ENCODE measurements at places on chromosomes 5 and 9.

DNA sequence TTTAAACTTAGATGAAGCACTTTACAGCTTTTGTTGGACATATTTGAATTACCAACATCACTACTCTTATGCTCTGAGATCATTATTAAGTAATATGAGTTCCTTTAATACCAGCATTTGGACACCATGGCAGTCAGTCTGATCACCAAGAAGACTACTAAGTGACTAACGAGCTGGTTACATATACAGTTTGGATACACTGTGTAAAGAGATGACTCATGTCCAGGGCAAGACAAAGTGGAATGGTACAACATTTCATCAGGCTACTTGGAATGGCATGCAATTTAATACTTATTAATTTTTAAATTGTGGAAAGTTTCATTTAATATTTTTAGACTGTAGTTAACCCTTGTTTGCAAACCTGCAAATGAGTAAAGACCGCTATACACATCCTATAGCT lies 237.4 kb upstream of the PRDM9 start:
- no peaks in the 10 kb centered on the region for H3K27me3 ChIP-seq
- H3K36me3 ChIP-seq = no peaks in the 10 kb centered on the region
- DNase-seq = no peak
- no peak overlapping the region for H3K4me3 ChIP-seq

DNA sequence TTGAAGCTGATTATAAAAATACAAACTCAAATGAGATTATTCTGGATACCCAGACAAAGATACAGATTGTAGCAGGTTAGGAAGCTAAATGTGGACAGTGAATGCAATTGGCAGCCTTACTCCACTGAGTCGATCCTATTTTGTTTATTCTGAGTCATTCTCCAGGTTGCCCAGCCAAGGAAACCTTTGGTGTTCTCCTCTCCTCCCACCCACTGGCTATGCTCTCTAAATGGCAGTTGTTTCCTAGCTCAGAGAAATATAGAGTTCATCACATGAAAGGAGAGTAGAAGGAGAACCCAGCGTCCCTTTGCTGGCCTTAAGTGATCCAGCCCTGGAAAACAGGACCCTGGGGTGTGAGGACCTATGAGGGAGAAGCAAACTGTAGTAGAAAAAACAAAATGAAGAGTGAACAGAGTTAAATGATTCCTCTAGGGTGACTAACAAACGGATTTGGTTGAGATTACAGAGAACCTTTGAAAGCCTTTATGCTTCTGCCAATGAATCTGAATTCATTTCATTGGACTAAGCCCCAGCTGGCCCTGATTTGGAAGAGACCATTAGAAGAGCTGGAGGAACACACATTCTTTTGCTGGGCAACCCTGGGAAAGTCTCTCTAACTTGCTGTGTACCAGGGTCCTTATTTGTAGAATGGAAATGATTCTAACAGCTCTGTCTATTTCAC lies 95.1 kb downstream of the BRINP1 start:
- H3K27ac ChIP-seq = no peak overlapping the region
- no peaks in the 10 kb centered on the region for H3K36me3 ChIP-seq
- no peak for DNase-seq
- H3K4me1 ChIP-seq = no peaks in the 10 kb centered on the region

- no peak overlapping the region for H3K4me3 ChIP-seq
- DNase-seq = no peak
- no peaks in the 10 kb centered on the region for H3K36me3 ChIP-seq
- H3K27ac ChIP-seq = no peak overlapping the region
- H3K27me3 ChIP-seq = no peaks in the 10 kb centered on the region
These were observed 56.3 kb upstream of the GDNF start for GRCh38 chr5:37896159-37896558.

DNA sequence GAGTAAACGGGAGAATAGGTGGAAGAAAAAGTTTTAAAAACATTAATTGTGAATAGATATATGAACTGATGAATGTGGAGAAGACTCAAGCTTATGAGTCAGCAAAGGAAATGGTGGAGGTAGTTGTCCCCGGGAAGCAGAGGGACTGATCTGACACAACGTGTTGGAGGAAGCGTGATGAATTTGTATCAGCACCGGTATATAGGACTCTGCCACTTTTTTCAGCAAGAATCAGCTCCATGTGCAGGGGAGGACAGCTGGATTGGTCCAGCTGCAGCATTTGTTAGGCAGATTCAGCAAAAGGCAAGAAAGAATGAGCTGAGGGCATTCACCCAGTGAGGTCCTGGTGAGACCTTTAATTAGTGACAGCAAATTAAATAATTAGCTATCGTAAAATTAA lies 276.0 kb downstream of the TENT4A start:
- no peak for DNase-seq
- no peak overlapping the region for H3K27ac ChIP-seq
- no peak overlapping the region for H3K4me3 ChIP-seq
- H3K27me3 ChIP-seq = no peaks in the 10 kb centered on the region
- H3K4me1 ChIP-seq = no peaks in the 10 kb centered on the region

GRCh38 chr9:1034271-1034670 lies 15.9 kb upstream of the DMRT2 start:
- H3K27me3 ChIP-seq = peaks cover 23% of the 10 kb centered on the region
- no peaks in the 10 kb centered on the region for H3K36me3 ChIP-seq
- no peak overlapping the region for H3K27ac ChIP-seq
- H3K4me1 ChIP-seq = no peaks in the 10 kb centered on the region
- no peak overlapping the region for H3K4me3 ChIP-seq
- DNase-seq = no peak
